ENCODE measurements at places on chromosomes 12 and 14. TPM values are rescaled to one million over a fixed set of nuclear protein-coding genes. Genes with fewer than 3 reads are reported as not detected.

TPPP2 gene
- 1.2 TPM for total RNA-seq

ARF6 gene
- total RNA-seq: 24.6 TPM

CYP46A1 gene
- total RNA-seq: 3.0 TPM

MYL6B gene
- 41.4 TPM for total RNA-seq

SLC6A15 gene
- 0.32 TPM for total RNA-seq

HOTAIR gene
- total RNA-seq: not detected

GZMH gene
- total RNA-seq: 0.47 TPM

ZDHHC22 gene
- not detected for total RNA-seq

AICDA gene
- total RNA-seq: not detected

CIPC gene
- 89.7 TPM for total RNA-seq

MEG3 gene
- 20.6 TPM for total RNA-seq

DNA sequence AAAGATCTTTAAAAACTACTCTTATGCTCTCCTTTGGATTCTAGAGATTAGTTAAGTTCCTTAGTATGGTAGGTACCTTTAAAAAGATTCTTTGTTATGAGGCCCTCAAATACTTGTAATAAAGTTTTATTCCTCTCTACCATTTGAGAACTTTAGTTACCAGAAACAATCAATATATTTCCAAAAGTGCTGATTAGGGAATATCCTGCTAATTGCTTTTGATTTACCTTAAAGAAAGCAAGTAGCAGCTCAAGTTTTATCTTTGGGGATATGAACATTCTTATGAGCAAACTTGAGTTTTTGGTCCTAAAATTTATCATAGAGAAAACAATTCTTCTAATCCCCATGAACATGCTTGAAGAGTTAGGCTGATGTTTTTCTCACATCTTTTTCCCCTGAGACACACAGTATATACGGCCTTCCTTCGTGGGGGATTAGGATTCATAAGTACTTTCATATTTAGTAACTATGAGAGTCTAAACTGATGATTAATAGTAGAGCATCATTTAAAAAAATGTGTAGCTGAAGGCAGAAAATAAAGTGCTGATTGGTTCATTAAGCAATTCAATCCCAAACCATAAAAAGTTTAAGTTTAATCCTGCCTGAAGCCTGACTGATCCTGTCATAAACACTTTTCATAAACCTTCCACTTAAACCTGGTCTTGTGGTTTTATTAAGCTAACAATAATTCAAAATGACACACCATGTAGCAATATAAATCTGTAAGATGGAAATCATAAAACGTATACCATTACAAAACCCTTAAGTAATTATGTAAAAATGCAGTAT, 380.5 kb upstream of the FBXO33 start:
- no peak for DNase-seq

- no peak for DNase-seq
Measured at GRCh38 chr12:124096869-124097434, 123.9 kb downstream of the ZNF664 start.

DNA sequence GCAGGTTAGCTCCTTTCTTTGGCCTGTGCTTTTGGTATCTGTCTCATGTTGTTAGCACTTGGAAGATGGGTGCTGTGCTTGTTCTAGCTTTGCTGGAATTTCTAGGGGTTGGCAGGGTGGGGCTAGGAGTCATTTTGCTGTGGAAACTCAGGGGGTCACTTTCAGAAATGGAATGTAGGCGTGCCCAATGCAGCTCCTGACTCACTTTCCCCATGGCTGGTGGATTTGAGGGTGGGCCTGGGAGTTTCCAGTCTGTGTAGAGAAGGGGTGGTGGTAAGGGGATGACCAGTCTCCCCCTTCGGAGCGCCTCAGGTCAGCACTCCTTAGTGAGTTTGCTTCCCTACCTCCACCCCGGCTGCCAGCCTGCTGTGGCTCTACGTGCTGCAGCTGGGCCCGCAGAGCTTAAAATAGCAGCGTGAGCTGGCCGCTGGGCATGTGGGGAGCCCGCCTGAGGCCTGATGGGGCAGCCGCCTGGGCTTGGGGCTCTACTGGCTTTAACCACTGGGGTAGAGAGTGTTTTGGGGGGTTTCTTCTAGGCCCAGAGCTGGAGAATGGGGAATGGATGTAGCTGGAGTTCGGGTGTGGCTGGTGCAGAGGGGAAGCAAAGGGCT, 108.2 kb downstream of the TSPAN9 start:
- DNase-seq: peak; percentile 85

GRCh38 chr14:22397221-22397737, 191.7 kb downstream of the DAD1 start:
- DNase-seq: no peak

DNA sequence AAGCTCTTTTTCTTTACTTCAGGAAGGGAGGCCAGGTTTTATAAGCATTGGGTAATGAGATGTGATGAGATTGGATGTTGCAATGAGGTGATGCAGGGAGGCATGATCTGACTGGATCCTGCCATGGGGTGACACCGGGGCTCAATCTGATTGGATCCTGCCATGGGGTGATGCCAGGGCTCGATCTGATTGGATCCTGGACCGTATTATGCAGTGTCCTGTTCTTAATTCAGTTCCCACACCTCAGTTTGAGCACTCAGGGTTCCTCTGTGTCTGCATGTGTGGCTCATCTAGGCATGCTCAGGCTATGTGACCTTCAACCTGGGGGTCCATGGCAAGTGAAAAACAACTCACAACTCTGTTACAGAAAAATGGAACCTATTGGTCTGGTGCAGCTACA, 166.4 kb downstream of the SLC15A4 start:
- DNase-seq: no peak

- DNase-seq: no peak
Measured at GRCh38 chr12:102426599-102427542, 53.5 kb downstream of the IGF1 start.

DNA sequence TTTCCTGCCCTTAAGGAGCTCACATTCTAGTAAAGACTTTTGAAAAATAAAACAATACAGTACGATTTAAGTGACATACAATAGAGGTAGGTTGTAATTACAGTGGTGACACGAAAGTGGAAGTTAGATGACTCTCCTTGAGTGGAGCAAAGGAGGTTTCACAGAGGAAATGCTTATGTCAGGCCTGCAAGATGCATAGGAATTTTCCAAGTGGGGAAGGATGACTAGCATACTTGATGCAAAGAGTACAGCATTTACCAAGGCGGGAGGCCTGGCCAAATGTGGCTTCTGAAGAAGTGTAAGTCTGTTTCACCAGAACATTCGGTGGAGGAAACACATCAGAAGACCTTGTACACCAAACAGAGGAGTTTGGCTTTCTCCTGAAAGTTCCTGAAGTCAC, 55.2 kb downstream of the ERO1A start:
- DNase-seq: no peak

- no peak for DNase-seq
Measured at GRCh38 chr12:92640691-92641090, 62.1 kb upstream of the PLEKHG7 start.

GRCh38 chr12:131192951-131193350, 239.2 kb downstream of the ADGRD1 start:
- DNase-seq: no peak

GRCh38 chr12:77388445-77389265, 323.3 kb upstream of the E2F7 start:
- no peak for DNase-seq

- DNase-seq: no peak
Measured at GRCh38 chr12:54038871-54039414, 6.1 kb downstream of the HOXC5 start.

All from left ventricle myocardium superior (tissue), 1 donor.